Neural progenitor cell (in vitro differentiated cells): ENCODE measurements at places on chromosomes 16 and 17. TPM values are rescaled to one million over a fixed set of nuclear protein-coding genes. Genes with fewer than 3 reads are reported as not detected.

Gene ZG16B
- not detected in 2 replicates for total RNA-seq

Gene SLC52A1
- total RNA-seq, result 0.31 TPM in 1 of 2 replicates, not detected in the other

Gene TMEM132E
- total RNA-seq, result 0.21 and 0.43 TPM in 2 replicates

Gene LPCAT2
- total RNA-seq, result 7.2 and 14.2 TPM in 2 replicates

DNA sequence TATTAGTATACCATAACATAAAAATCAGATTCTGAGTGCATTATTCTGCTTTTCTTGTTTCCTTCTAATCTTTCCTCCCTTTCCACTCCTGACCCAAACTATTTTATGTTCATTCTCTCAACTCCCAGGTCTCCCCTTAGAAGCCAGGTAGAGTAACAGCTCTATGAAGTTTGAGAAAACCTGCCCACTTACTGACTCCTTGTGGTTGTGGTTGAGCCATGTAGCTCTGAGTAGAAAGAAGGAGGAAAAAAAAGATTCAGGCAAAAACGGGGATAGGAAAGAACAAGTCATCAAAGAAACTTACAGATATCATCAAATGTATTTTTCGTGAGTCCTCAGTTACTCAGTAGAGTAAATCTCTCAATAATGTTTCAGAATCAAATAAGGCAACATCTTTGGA lies 216.7 kb downstream of the PMP22 start:
- H3K4me3 ChIP-seq, result no peak overlapping the region
- H3K27ac ChIP-seq, result no peak overlapping the region
- peaks cover 28% of the 10 kb centered on the region for H3K4me1 ChIP-seq
- no peak for DNase-seq
- no peaks in the 10 kb centered on the region for H3K36me3 ChIP-seq
- H3K27me3 ChIP-seq, result no peaks in the 10 kb centered on the region

DNA sequence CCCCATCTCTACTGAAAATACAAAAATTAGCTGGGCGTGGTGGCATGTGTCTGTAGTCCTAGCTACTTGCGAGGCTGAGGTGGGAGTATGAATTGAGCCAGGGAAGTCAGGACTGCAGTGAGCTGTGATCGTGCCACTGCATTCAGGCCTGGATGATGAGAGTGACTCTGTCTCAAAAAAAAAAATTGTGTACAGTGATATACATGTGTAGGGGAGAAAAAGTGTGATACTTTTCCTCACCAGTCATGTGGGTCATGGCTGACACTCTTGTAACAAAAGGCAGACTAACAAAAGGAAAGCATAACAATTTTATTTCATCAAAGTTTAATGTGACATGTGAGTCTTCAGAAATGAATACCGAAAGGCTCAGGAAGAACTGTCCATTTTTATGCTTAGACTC lies 2.0 kb upstream of the ABCC12 start:
- H3K4me1 ChIP-seq, result no peaks in the 10 kb centered on the region
- peaks cover 4% of the 10 kb centered on the region for H3K27me3 ChIP-seq
- DNase-seq, result no peak

GRCh38 chr16:47865337-47865855 lies 290.4 kb downstream of the ABCC12 start:
- peaks cover 14% of the 10 kb centered on the region for H3K4me1 ChIP-seq
- no peak overlapping the region for H3K27ac ChIP-seq
- DNase-seq, result no peak
- H3K27me3 ChIP-seq, result no peaks in the 10 kb centered on the region
- H3K36me3 ChIP-seq, result no peaks in the 10 kb centered on the region

DNA sequence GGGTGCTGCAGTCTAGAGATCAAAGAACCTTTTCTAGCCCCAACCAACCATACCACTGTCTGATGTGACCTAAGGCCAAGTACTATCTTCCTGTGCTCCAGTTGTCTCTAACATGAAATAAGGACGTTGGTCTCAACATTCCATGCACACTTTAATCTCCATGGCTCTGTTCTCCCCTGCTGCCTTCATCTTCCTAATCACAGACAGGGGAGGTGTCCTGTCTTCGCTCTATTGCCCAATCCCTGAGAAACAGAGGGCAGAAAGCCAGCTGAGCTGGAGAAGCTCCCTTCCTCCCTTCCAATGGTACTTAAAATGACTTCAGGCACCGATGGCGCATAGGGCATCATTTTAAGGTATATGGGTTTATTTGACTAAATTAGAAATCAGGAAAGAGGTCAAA lies 148.9 kb upstream of the GNAO1 start:
- H3K27me3 ChIP-seq, result no peaks in the 10 kb centered on the region
- H3K4me3 ChIP-seq, result no peak overlapping the region
- H3K36me3 ChIP-seq, result no peaks in the 10 kb centered on the region
- peaks cover 8% of the 10 kb centered on the region for H3K4me1 ChIP-seq
- H3K27ac ChIP-seq, result no peak overlapping the region

GRCh38 chr17:43418441-43419374 lies 19.9 kb downstream of the ARL4D start:
- H3K27me3 ChIP-seq, result no peaks in the 10 kb centered on the region
- DNase-seq, result peak; percentile 22
- H3K4me3 ChIP-seq, result no peak overlapping the region
- H3K36me3 ChIP-seq, result no peaks in the 10 kb centered on the region
- H3K27ac ChIP-seq, result no peak overlapping the region
- H3K4me1 ChIP-seq, result no peaks in the 10 kb centered on the region

DNA sequence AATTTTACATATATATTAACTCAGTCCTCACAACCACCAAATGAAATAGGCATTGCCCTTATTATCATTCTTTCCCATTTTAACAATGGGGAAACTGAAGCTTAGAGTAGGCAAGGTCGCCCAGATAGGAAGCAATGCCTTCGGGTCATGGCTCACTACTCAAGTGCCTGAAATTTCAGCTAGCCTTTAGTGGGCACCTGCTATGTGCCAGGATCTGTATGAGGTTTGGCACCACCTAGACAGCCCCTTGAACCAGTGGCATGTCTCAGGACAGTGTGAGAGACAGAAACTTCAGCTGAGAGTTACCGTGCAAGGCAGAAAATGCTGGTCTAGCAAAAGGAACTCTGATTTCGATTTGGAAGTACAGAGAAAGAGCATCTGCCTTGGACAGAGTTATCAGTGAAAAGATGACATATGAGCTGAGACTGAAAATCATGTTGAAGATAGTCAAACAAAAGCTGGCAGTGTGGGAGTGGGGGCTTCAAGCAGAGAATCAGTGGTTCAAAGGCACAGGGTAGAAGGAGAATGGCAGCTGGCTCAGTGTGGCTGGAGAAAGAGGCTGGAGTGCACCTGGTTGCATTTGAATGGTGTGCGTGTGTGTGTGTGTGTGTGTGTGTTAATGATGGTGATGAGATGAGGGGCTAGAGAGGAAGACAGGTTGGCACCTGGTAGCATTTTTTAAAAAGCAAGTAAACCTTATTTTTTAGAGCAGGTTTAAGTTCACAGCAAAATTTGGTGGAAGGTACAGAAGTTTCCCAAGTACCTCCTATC lies 29.1 kb downstream of the CDH13 start:
- H3K36me3 ChIP-seq, result no peaks in the 10 kb centered on the region
- no peak overlapping the region for H3K27ac ChIP-seq
- no peaks in the 10 kb centered on the region for H3K27me3 ChIP-seq
- no peaks in the 10 kb centered on the region for H3K4me1 ChIP-seq
- DNase-seq, result no peak

DNA sequence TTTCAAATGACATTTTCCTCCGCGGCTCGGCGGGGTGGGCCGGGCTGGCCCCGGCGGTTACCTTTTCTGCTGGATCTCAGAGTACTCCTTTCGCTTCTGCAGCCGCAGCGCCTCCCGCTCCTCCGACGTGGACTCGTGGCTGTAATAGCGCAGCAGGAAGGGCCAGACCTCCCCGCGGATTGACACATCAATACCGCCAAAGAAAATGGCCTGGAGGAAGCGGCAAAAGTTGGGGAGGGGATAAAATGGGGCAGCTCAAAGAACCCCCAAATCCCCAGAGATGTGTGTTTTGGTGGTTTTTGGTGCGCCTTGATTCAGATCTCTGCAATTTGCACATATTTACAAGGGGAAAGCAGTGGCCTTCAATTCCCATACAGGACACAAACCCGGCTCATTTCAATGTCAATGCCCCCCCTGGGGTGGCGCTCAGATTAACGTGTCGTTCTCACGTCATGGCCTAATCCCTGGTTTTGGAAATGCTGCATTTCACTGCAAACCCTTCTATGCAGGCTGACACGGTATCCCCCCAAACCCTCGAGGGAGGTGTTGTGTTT lies 85.9 kb downstream of the TBC1D16 start:
- H3K4me1 ChIP-seq, result peaks cover 37% of the 10 kb centered on the region
- no peaks in the 10 kb centered on the region for H3K36me3 ChIP-seq
- H3K27me3 ChIP-seq, result peaks cover 44% of the 10 kb centered on the region

- peaks cover 14% of the 10 kb centered on the region for H3K4me1 ChIP-seq
- peak overlapping the region; percentile 97 for H3K27ac ChIP-seq
- H3K36me3 ChIP-seq, result no peaks in the 10 kb centered on the region
- no peaks in the 10 kb centered on the region for H3K27me3 ChIP-seq
- peak overlapping the region; percentile 74 for H3K4me3 ChIP-seq
These were observed 706 bp downstream of the TEN1 start for GRCh38 chr17:75979705-75980187.

GRCh38 chr17:41655611-41656111 lies 31.3 kb upstream of the KRT17 start:
- H3K4me3 ChIP-seq, result no peak overlapping the region
- H3K27ac ChIP-seq, result no peak overlapping the region
- H3K27me3 ChIP-seq, result no peaks in the 10 kb centered on the region

DNA sequence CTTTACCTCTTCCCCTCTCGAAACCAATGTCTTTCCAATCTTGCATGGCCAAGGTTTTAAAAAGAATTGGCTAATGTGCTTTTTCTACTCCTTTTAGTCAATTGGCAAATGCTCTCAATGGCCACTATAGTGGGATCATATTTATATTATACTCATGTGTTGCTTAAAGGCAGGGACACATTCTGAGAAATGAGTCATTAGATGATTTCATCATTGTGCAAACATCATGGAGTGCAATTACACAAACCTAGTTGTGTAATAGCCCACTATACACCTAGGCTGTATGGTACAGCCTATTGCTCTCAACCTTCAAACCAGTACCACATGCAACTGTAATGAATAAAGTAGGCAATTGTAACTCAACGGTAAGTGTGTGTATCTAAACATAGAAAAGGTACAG lies 180.9 kb downstream of the HS3ST3A1 start:
- H3K4me1 ChIP-seq, result no peaks in the 10 kb centered on the region
- H3K27me3 ChIP-seq, result no peaks in the 10 kb centered on the region
- H3K4me3 ChIP-seq, result no peak overlapping the region
- no peak for DNase-seq
- no peak overlapping the region for H3K27ac ChIP-seq

DNA sequence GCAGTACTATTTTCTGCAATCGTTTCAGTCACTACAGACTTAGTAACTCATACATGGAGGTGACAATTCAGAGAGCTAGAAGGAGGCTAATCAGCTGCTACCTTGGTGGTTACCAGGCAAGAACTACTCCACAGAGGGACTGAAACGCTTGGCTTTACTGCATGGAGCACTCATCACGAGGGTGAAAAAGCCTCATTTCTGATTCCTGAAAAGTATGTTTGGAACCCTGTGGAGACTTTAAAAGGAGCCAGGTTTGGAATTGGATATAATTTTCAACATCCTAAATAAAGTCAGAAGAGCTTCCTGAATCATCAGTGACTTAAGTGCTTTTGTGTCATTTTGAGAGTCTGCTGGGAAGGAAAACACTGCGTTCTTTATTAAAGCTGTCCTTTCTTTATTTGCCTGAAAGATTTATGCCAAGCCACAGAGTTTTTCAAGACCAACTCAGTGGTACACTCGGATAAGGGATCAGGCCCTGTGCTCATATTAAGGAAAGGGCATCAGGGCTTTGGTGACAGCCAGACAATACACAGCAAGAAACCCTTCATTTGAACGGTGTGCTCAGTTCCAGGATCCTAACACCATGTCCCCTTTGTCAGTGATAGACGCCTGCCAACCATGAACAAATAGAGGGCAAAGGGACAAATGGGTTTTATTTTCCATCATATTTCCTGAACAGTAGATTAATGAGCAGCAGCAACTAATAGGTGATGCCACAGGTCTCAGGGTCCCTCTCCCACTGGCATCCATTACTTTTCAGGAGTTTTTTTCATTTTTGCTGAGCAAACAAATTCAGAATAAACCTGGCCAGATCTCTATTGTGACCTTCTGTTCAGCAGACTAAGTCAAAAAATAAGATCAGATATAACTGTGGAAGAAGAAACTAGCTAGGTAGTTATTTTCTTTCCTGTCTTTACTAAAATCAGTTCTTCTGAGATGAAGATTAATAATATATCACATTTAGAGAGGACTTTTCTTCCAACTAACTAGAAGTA lies 80.5 kb upstream of the CLEC18B start:
- no peaks in the 10 kb centered on the region for H3K36me3 ChIP-seq
- no peak for DNase-seq
- no peak overlapping the region for H3K27ac ChIP-seq
- H3K27me3 ChIP-seq, result no peaks in the 10 kb centered on the region

DNA sequence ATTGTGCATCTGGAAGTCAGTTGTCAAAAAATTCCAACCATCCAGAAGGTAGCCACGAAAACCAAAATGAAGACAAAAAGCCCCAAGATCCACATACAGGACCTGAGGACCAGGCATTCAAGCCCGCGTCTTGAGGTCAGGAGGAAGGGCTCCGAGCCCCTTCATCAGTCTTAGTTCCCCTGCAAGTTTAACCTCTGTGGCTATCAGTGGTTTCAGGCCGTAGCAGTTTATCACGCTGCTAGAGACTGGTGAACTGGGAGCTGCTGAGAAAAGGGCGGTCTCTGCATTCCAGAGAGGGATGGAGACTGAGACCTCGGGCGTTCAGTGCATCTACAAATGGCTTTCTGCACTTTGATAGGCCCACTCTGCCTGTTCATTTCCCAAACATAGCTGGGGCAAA lies 70.6 kb downstream of the IRF8 start:
- peaks cover 7% of the 10 kb centered on the region for H3K4me1 ChIP-seq
- no peaks in the 10 kb centered on the region for H3K36me3 ChIP-seq
- H3K4me3 ChIP-seq, result no peak overlapping the region
- DNase-seq, result peak; percentile 29

- no peak overlapping the region for H3K4me3 ChIP-seq
- H3K36me3 ChIP-seq, result no peaks in the 10 kb centered on the region
- DNase-seq, result no peak
- H3K27me3 ChIP-seq, result no peaks in the 10 kb centered on the region
These were observed 71.3 kb upstream of the CDH5 start for GRCh38 chr16:66295213-66295612.

DNA sequence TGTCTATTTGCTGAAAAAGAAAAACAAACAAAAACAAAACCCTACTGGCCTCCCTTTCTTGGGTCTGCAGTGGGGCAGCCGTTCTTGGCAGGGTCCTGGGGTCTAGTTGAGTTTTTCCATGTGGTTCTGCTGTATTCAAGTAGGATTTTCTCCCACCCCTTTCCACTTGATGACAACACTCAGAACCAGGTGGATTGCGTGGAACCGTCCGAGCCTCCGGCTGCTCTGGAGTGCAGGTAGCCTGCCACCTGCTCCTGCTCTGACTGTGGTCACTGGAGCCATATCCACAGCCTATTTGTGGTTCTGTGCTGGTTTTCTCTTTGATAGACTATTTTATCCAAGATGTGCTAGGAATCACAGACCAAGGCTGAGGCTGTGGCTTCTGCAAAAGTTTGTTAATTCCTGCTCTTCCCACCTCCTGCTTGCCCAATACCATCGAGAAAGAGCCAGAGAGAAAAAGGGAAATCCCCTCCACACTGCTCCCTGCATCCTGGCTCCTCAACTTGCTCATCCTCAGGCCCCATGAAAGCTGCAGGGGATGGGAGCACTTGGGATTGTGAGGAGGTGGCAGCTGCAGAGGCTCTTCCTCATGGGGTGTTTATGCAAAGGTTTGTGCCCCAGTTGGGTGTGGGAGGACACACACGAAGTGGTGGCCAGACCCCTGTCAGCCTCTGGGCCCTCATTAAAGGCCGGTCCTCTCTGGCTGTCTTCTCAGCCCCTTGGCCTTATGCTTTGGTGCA lies 377.8 kb upstream of the TNRC6C start:
- DNase-seq, result no peak
- H3K4me1 ChIP-seq, result no peaks in the 10 kb centered on the region
- no peaks in the 10 kb centered on the region for H3K27me3 ChIP-seq
- no peaks in the 10 kb centered on the region for H3K36me3 ChIP-seq
